ENCODE measurements at places on chromosomes 2 and 18.

GRCh38 chr2:177882501-177882900 is 190.1 kb downstream of the PDE11A start:
- no peak for DNase-seq

DNA sequence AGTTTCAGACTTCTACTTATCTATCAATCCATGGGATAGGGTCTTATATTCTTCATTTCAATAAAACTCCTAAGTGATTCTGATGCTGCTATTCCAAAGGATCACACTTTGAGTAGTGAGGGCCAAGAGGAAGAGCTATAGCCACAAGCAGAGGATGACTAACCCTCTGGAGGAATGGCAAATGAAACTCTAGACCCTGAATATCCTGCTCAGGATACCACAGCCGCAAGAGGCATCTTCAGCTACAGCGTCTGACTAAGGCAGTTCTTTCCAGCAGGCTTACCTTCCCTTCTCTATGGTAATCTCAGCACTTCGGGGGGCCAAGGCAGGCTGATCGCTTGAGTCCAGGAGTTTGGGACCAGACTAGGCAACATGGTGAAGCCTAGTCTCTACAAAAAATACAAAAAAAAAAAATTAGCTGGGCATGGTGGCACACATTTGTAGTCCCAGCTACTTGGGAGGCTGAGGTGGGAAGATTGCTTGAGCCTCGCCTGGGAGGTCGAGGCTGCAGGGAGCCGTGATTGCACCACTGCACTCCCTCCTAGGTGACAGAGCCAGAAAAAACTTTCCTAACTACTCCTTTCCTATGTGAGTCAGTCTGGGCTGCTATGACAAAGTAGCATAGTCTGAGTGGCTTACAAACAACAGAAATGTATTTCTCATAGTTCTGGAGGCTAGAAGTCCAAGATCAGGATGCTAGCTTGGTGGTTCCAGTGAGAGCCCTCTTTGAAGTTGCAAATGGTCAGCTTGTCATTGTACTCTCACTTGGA is 371.9 kb downstream of the IRS1 start:
- DNase-seq = no peak

GRCh38 chr2:38077431-38077769 is 1.4 kb upstream of the CYP1B1 start:
- DNase-seq = no peak

GRCh38 chr18:58051765-58052460 is 7.9 kb downstream of the NEDD4L start:
- DNase-seq = no peak

- no peak for DNase-seq
Observed at GRCh38 chr2:101960819-101961337, 30.9 kb upstream of the IL1R2 start.

DNA sequence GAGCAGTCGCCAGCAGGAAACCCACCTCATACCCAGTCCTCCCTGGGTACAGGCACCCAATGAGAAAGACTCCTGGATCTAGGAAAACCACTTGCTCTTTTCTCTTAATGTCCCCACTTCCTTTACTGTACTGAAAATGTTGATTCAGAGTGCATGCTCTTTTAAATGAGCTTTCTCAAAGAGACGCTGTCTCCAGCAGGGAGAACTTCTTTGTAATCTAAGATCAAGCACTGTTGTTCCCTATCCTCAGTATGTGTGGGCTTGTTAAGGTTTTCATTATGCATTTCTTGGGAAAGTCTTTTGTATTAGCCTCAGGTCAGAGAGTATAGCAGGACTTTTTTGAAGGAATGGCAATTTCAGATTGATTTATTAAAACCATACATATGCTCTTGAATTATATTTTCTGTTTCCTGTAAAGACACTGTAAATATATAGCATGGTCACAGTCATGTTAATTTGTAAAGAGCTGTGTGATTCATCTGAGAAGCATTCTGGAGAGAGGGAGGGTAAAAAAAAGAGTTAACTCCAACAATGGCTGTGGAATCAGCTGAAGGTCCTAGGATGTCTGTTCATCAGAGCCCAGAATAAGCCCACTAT is 178.1 kb downstream of the MGAT5 start:
- no peak for DNase-seq

DNA sequence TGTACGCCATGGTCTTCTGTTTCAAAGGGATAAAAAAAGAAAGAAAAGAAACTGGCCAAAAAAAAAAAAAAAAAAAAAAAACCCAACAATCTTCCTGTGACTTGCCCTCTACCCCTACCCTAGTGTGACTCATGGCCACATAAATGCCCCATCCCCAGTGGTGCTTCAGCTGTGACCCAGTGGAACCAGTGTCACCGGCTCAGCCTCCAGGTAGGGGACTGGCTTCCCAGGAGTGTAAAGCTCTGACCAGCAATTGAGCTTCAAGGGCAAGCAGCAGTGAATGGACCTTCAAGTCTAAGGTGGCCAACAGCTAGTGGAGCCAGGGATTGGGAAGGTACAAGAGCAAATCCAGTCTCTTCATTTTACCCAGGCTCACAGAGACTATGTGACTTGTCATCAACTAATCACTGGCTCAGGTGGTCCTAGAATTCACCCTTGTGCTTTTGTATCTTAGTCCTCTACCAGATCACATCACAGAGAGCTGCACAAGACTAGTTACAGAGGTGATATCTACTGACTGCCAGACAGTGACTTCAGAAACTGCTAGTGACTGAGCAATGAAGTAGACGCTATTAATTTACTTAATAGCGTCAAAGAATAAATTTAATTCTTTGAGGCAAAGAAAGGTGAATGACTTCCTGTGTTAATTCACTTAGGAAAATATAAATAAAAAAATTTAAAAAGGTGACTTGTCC is 1.3 kb upstream of the TGFBRAP1 start:
- DNase-seq = no peak

- DNase-seq = no peak
Observed at GRCh38 chr2:230012267-230012884, 56.3 kb downstream of the SLC16A14 start.

DNA sequence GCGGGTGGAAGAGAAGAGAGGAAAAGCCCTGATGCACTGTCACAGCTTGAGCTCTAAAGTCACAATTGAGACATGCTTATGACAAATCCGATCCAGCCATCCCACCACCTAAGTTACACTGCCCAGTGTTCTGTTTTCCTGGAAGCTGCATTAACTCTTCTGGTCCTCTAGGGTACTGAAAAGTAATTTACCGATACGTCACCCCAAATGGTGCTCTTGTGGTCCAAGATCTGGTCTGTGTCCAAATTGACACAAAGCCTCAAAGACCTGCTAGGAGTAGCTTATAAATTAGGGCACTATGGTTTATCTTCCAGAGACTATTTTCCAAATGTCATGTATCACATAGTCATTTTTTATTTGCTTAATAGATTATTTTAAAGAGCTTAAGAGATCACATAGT is 186.7 kb upstream of the ETAA1 start:
- no peak for DNase-seq

DNA sequence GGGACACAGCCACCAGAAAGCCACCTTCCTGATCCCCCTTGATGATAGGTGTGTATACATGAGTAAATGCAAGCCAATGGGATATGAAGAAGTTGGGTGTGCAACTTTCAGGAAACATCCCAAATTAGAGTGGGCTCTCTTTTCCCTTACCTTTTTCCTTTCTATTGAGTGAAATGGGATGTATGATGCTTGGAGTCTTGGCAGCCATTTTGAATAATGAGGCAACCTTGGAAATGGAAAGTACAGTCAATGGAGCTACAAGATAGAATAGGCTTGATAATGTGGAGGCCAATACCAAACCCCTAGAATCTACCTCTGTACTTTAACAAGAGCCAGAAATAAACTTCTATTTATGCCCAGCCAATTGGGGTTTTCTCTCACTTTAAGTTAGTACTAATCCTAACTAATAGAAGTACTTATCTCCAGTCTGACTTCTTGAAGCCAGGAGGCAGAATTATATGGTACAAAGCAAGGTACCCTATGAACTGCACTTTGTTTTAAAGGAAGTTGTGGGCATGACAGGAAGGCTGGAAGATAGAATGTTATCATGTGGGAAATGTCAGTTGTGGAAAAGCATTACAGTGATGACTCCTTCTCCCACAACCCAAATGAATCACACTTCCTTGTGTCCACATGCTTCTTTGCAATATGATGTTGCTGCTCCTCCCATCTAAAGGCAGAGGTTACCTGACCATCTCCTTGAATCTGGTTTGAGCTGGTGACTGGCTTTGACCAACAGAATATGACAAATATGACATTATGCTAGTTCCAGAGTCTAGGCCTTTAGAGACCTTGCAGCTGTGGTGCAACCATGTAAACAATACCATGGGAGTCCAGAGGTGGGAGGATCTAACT is 12.9 kb upstream of the NABP1 start:
- DNase-seq = no peak

- DNase-seq = peak; percentile 65
Observed at GRCh38 chr2:23658466-23658942, 268.4 kb downstream of the ATAD2B start.

DNA sequence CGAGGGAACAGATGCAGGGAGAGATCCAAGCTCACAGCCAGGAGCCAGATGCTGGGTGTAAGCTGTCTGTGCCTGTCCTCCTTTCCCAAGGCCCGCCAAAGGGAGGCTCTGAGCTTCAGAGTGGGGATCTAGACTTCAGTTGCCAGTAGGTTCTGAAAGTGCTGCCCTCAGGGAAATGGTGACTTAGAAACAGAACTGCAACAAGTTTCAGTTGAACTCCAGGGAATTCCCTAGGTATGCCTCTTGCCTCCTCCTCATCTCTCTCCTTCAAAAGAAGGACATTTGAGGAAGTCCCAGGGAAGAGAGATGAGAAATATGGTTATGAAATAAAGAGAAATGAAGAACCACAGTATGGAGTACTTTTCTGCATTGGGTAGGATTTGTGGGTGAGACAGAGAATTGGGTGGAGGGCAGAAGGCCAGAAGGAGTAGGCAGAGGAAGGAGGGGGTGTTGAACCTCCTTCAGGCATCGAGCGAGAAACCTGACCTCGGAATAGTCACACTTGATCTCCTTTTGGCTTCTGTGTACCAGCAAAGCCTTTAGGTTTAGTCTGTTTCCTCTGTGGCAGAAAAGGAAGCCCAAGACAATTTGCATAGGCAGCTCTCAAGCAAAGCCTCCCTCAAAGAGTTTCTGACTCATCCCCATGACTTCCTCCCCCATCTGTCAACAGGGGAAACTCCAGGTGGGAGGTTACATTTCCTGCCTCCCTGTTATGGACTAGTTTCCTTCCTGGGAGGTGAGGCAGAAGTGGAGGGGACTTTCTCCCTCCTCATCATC is 45.7 kb downstream of the QPCT start:
- no peak for DNase-seq

GRCh38 chr2:136129601-136130000 is 11.7 kb upstream of the CXCR4 start:
- DNase-seq = no peak

- DNase-seq = no peak
Observed at GRCh38 chr2:103875131-103875530, 978.8 kb upstream of the POU3F3 start.

DNA sequence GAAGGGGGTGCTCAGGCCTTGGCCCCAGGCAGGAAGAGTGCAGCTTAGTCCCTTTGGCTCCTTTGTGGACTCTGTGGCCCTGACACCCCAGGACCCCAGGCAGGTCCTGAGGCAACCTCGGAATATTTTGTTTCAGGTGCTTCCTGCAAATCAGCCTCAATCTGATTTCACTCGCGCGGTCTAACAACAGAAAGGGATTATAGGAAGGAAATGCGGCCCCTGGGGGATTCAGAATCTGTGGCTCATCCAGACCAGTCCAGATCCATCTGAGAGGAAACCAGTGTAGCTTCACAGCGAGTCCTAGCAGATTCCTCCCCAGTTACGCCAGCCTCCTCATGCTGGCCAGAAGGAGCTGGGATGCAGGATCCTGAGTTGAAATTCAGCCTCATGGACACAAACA is 59.5 kb upstream of the YWHAQ start:
- DNase-seq = no peak

DNA sequence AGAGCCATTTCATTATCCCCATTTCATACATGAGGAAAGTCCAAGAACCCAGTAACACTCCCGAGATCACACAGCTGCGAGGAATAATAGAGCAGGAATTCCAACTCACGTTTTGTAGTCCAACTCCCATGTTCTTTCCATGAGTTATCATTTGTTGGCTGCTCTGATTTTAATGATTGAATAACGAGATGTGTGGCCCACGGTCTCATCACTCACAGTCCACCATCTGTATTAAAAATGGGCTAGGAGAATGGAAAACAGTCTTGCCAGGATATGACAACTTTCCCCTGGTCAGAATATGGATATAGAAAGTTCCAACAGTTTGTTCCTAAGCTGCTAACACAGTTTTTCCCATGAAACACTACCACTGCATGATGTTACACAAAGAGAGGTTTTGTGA is 147.5 kb downstream of the METTL4 start:
- peak; percentile 36 for DNase-seq

DNA sequence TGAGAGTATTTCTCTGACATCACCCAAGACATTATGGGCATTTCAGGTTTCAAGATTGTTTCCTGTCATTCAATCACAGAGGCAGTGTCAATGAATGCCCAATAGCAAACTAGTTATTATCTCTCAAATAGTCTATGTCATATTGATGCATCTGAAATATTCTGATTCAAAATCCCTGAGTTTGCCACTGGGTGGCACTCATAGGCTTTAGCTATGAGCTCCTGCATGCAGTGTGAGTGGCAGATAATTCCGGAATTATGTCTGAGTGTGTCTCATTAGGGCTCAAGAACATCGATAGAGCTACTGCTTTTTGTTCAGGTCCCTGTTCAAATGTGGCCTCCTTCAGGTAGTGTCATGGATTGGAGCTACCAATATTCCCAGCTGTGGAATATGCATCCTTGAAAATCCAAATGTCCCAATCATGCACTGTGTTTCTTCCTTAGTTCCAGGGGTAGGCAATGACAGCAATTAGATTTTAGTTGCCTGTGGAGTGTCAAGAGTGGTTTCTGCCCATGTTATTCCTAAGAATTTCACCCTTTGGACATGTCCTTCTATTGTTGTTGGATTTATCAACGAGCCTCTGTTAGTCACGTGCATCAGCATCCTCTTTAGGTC is 7.8 kb upstream of the OR6B3 start:
- peak; percentile 42 for DNase-seq

GRCh38 chr2:63038034-63038433 is 12.6 kb upstream of the OTX1 start:
- no peak for DNase-seq

GRCh38 chr18:58501066-58501896 is 127.6 kb downstream of the ALPK2 start:
- peak; percentile 66 for DNase-seq

- peak; percentile 35 for DNase-seq
Observed at GRCh38 chr2:222518570-222519381, 94.4 kb downstream of the SGPP2 start.

- peak; percentile 49 for DNase-seq
Observed at GRCh38 chr18:9737472-9738121, 29.5 kb downstream of the RAB31 start.

- no peak for DNase-seq
Observed at GRCh38 chr18:25055076-25055475, 296.9 kb downstream of the ZNF521 start.

All from femur (tissue), 1 donor.